ENCODE measurements at places on chromosomes 4 and X.

- no peak for DNase-seq
Observed at GRCh38 chrX:152912106-152912505, 14.2 kb downstream of the ZNF185 start.

- DNase-seq: no peak
Observed at GRCh38 chrX:12741416-12741815, 49.8 kb upstream of the PRPS2 start.

GRCh38 chrX:71365356-71365874 is 742 bp upstream of the TAF1 start:
- no peak for DNase-seq

DNA sequence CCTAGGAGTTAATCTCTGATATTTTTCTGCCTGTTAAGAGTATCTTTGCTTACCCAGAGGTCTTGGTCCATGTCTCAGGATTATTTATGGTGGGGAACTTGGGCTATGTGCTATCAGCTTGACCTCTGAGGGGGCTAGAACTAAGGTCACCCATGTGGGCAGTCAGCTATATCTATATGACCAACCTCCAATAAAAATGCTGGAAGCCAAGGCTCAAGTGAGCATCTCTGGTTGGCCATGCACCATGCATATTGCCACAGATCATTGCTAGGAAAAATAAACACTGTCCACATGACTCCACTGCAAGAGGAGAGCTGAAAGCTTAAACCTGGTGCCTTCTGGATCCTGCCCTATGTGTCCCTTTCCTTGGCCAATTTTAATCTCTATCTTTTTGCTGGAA is 196.5 kb upstream of the SLC7A11 start:
- no peak for DNase-seq

DNA sequence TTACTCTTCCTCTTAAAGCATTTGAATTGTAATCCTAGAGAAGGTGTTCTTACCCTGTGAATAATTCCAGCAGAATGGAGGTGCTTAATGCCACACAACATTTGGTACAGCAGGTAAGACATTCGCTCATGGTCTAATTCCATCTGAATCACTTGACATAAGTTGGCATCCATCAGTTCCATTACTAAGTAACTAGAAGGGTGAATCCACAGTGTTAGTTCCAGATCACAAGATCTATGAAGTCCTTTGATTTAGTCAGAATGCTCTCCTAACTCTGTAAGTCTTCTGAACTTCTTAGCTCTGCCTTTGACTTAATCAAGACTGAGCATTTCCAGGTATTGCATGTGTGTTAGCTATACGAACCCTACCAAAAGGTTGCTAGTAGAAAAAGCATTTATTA is 258.0 kb downstream of the MAPK10 start:
- DNase-seq: no peak

- no peak for DNase-seq
Observed at GRCh38 chrX:23783589-23784469, 856 bp downstream of the SAT1 start.

DNA sequence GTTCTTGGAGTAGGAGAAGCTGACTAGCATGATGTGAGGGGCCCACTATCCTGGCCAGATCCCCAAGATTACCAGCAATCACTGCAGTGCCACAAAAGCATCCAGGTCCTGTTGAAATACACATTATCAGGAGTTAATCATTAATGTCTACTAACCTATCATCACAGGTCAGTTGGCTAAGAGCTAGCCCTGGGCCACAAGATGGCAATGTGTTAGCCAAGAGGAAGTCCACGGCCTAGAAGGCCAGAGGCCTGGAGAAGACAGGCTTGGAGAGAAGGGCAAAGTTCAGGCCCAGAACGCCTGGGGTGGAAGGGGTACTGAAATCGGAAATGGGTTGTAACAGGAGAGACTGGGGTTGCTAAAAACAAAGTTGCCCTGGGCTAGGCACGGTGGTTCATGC is 19.9 kb upstream of the KIAA1210 start:
- DNase-seq: no peak

DNA sequence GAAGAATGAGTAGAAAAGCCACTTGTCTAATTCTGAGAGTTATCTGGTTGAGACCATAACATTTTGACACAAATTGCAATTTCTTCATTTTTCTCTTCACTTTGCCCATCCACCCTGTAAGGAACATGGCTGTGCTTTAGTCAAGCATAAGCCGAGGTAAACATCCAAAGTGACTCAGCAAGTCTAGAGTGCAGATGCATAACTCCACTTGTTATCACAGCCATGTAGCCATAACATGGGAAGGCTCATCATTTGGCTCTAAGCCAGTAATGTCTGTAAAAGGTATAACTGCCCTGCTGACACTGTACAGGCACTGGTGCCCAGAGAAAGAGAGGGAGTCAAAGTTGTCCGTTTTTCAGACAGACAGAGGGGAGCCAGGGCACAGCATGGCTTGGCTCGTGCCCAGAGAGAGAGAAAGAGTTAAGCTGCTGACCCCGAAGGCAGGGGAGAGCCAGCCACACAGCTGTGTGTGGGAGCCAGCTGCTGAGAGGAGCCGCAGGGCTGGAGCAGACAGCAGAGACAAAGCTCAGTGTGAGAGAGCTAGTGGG is 76.9 kb upstream of the EXOC1L start:
- DNase-seq: no peak

DNA sequence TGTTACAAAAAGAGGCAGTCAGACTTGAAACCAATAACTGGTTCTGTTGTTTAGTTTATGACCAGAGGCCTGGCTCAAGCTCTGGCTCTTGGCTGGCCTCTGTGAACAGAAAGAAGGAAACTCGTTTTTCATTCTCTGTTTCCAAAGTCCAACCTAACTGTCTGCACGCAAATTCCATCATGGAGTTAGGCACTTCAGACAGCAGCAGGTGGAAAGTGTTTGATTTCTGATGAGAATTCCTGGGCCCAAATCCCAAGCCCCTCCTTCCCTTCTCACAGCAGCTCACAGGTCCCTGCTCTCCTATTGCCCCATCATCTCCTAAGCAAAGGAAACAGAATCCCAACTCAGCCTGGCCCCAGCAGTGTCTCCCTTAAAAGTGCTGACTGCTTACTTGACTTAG is 42.8 kb upstream of the FGF16 start:
- DNase-seq: no peak

DNA sequence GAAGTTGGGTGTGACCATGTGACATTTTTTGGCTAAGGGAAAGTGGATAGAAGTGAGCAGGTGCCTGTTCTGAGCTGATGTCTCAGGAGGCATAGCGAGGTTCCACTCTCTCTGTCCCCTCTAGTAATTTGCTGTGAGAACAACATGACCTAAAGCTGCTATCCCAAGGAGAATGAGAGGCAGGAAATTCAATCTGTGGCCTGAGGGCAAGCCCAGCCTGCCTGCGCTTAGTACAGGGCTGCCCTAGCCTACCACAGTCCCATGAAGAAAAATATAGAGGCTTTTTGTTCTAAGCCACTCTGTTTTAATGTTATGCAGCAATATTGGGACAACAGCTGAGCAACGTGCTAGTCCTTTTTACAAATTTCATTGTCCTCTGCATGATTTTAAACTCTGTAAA is 193.1 kb downstream of the LDB2 start:
- DNase-seq: no peak

DNA sequence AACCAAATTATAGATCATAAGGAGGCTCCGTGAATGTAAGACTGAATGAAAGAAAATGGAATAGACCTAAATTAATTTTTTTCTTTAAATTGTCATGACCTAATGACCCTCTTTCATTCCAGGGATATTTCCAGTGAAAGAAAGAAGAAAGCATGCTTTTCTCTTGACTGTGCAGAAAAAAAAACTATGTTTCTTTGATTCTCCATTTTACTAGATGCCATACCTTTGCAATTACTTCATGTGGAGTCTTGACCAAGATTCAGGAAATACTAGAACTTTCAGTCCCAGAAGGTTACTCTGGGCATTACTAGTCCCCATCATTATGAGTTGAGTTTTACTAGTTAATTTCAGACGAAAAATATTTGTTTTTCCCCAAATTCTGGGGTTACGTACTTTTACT is 6.4 kb upstream of the COMMD8 start:
- no peak for DNase-seq

DNA sequence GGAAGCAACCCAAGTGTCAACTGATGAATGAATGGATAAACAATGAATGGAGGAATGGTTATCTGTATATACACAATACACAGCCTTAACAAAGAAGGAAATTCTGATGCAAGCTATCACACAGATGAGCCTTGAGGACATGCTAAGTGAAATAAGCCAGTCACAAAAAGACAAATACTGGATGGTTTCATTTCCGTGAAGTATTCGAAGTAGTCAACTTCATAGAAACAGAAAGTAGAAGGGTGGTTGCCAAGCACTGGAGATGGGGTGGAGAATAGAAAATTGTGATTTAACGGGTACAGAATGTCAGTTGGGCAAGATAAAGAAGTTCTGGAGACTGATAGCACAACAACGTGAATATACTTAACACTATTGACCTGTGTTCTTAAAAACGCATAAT is 28.2 kb downstream of the CENPU start:
- DNase-seq: no peak

DNA sequence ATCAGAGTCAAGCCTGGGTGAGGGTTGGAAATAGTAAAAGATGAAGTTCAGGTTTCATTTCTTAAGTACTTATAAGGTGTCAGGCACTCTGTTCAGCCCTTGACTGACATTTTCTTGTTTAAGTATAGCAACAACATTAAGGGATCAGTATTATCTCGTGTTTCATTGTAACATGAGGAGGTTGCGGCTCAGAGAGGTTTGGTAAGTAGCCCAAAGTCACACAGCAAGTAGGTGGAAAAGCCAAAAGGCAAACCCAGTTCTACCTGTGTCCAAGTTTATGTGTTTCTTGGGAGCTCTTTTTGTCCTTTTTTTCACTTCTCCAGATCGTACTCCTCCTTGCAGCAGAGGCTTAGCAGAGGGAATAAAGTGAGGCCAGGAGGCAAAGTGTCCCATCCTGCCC is 337.5 kb upstream of the KLF3 start:
- DNase-seq: no peak

DNA sequence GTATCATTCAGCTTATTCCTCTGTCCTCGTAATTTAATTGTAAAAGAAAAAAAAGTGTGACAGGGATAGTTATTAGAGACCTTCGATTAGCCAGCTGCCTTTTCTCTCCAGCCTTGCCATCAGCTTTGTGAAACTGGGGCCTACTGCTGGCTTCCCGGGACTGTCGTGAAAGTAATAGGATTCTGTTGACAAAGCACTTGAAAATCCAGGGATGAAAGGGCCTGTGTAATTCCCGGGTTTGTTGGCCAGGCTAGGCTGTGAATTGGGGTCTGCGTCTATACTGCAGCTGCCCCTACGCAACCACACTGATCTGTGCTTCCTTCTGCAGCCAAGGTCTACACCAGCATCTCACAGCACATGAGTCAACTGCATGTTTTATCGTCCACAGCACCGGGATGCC is 120.4 kb upstream of the SCML1 start:
- DNase-seq: no peak

- DNase-seq: no peak
Observed at GRCh38 chr4:124504431-124504830, 208.1 kb downstream of the ANKRD50 start.

- no peak for DNase-seq
Observed at GRCh38 chr4:113457886-113458285, 303.7 kb downstream of the CAMK2D start.

GRCh38 chrX:42378857-42379256 is 399.1 kb downstream of the PPP1R2C start:
- DNase-seq: no peak

DNA sequence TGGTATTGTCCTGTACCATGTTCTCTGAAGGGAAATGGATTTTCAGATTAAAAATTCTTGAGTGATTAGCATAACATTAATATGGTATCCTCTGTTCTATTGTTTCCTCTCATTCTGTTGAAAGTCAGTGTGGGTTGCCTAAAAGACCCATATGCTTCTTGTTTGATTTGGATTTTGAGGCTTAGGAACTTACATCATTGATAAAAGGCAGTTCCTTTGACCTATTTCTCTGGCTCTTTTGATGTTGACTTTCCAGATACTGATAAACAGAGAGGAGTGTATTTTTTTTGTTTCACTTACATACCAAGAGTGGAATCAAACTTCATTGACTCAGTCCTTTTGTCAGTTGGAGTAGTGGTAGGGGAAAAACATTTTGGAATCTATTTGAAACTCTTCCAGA is 32.8 kb downstream of the TMEM144 start:
- DNase-seq: no peak

DNA sequence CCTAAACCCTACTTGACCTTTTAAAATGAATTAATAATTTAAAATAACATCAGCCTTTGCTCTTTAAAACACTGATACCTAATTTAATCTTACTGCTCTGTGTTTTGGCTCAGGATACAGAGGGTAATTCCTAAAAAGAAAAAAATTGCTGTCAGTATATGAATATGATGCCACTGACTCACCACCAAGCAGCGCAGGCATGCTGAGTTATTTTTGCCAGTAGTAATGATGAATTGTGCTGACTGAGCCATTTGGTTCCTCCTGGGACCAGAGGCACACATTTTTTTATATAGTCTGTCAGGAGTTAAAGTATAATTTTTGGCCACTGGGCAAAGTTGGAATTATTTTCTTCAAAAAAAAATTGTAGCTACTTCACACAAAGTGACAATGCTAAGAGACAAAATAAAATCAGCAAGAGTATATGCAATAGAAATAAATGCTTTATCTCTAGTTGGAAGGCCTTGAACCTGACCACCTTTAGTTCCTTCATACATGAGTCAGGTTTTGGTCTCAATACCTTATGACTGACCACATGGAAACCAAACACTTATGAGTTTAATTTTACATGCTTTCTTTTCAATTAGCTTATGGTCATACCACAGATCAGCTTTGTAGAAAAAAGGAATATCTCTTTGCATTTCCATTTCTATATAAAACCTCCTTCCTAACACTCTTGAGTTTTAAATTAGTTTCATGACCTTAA is 115.1 kb downstream of the PPP3CA start:
- no peak for DNase-seq
